Activated CD4-positive, alpha-beta T cell treated with anti-CD3 and anti-CD28 coated beads, Interleukin-2, amount 50 U/mL, for 4 hours (primary cell): ENCODE measurements at places on chromosomes 13 and 19.

GRCh38 chr19:932648-933552 lies 7.1 kb downstream of the ARID3A start:
- no peak for DNase-seq

- no peak for DNase-seq
These were observed 10.6 kb downstream of the TFDP1 start for GRCh38 chr13:113595131-113595530.

DNA sequence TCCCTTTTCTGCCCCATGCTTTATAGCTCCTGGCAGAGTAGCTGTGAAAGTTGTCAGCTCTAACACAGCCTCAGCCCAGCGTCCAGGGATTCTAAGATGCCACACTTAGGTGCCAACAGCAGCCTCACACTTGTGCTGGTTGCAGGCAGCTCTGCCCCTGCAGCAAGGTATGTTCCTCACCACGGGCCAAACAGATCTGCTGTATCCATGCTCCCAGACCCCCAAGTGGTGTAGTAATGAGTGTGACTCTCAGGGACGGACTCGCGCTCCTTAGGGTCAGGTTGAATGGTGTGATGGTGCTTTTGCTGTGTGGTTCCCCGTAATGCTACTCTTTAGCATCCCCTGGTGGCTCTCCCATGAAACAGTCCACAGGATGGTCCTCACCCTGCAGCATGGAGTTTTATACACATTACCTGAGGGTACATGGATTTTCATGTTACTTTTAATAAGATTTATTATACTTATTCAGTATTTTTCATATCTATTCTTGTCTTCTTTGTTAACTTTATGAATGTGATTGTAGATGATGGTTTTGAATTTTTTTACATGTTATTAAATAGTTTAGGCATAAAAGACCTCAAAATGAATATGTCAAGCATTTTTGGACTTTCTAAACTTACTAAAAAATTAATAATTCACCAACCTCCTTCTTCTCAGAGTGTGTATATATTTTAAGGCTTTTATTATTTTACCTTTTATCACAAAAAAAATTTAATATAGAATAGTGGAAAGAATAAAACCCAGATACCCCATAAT lies 232.5 kb downstream of the SLC7A1 start:
- DNase-seq, result peak; percentile 7

DNA sequence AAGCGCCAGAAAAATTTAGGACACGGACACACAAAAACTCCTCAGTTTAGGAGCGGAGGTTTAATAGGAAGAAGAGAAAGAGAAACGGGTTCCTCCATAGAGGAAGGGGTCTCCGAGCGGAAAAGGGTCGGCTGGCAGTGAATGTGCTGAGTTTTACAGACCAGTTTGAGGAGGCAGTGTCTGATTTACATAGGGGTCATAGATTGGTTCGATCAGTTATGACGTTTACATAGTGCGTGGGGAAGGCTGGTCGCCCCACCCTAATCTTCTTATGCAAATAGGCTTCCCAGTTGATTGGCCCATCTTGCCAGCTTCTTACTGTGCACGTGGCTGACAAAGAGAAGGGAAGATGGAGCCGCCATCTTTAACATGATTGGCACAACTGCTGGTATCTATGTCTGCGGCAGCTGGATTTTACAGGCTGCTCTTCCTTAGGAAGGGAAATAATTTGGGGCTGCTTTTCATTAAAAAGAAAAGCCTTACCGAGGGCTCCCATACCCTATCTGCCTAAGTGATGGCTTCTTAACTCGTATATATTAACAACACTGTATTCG lies 1.2 kb upstream of the ZNF225 start:
- no peak for DNase-seq

DNA sequence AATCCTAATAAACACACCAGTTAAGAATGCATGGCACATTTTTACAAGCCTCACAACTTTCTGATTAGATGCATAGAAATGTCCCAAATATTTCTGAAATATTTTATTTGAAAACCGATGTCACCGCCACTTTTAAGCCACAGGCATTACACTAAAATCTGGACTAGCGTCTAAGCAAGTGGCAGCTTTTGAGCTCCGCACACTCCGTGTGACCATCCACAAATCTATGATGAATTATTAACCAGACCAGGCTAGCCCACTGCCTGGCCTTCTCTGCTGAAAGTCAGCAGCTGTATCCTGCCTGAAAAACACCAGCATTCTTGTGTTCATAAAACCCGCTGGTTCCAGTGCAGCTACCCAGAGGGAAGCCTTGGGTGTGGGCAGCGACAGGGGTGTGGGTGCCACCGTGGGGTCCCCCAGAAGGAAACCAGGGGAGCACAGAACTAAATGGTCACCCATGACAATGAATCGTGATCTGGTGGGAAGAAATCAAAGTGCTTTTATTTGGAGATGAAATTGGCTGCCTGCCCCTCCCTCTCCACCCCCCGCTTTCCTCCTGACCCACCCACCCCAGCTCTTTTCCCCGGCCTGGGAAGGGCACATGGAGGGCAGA lies 13.8 kb downstream of the RASA3 start:
- no peak for DNase-seq

DNA sequence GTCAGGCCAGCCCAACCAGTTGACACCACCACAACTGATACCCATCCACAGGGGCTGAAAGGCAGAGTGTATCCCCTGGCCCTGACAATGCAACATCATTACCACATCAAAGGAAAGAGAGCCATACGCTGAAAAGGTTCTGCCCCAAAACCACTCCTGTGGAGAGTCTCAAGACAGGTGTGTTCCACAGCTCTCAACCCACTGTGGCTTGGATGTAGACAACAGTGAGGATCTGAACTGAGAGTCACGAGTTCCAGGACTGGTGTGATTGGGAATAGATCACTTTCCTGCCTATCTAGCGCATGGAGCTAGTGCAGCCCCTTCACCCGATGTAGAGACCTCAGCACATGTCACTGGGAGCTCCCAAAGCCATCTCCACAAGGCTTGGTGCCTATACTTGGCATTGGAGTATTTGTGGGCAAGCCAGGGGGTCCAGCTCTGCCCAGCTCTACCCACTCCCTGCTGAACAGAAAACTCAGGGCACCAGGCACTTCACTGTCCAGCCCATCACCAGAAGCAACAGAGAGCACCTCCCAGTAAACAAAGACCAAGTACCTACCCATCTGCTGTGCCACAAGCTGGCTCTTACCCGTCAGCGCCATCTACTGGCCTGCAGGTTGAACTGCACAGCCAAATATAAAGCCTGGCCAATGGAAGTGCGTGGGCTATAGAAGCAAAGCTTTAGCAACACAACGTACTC lies 579.5 kb downstream of the UQCRFS1 start:
- DNase-seq, result peak; percentile 2

- DNase-seq, result no peak
These were observed 28.0 kb downstream of the GGACT start for GRCh38 chr13:100560498-100561157.

DNA sequence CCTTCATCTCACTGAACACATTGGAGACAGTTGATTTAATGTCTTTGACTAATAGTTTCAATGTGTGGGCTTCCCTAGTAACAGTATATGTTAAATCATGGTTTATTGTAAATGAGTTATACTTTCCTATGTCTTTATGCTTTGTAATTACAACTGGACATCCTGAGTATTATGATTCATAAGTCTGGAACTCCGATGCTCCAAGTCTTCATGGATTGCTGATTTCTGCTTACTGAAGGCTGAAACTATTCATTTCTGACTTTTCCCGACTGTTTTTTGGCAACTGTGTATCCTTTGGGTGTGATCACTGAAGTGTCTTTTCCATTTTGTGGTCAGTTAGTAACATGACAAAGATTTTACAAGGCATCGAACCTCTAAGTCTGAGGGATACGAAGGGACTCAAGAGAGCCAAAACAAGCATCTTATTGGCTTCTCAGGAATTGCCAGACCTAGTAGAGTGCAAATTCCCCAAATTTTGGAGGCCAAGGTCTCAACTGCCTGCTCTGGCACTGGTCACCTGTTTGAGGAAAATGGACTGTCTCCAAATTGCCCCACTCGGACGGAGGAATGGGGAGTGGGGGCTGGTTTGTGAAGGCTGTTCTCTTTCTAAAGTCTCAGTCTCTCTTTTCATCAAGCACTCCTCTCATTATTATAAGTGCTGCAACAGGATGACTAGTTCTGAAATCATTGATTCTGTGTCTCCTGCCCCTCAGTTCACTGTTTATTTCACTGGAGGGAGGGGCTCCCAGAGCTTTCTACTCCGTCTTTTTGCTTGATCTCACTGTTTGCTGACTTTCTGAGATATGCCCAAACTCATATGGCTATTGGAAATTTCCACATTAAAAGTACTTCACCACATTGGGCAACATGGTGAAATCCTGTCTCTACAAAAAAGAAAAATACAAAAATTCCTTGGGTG lies 20.2 kb upstream of the CD70 start:
- DNase-seq, result no peak

- no peak for DNase-seq
These were observed 774 bp upstream of the PPP2R1A start for GRCh38 chr19:52188822-52189734.

GRCh38 chr19:31349160-31349881 lies at the start of gene TSHZ3:
TSS of gene TSHZ3 (minus strand) at chr19:31349436. CDS start at chr19:31349219, 217 bp downstream.
- DNase-seq, result peak; percentile 49

GRCh38 chr19:7342143-7342542 lies 6.6 kb upstream of the ARHGEF18 start:
- no peak for DNase-seq

DNA sequence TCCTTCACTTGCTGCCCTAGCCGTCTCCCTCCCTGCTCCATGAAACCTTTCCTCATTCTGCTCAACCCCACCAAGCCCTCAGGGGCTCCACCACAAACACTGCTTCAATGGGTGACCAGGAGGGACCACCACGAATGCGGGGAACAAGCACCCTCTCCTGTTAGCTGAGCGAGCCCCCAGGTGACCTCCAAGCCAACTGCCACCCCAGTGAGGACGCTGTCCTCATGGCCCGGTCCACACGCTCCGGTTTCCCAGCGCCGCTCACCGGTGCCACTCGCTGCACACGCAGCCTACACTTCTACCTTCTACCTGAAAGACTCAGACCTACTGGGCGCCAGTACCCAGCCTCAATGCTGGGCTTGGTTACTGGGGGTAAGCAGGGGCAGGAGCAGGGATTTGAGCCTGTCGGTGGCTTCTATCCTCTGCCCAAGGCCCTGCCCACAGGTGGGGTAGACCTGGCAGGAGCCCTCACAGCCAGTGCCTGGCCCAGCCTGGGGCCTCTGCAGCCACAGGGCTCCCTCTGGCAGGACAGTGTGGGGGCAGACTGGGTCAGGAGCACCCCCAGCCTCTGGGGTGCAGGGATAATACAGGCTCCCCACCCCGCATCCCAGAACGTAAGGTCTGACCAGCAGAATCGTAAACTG lies 704 bp upstream of the TMEM86B start:
- DNase-seq, result no peak

DNA sequence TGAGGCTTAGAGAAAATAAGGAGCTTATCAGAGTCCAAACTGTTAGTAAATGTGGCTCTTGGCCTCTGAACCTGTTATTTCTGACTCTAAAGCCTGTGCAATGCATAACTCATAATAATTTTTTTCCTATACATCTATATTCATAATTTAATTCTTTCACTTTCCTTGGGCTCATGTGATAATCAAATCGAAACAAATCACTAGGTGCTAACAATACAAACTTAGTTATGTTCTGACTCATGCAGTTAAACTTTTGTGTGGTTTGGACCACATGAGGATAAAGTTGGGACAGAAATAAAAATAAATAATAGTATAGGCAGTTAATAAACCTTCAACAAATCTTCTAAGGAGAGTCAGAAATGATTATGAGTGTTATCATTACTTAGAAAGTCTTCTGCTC lies 1629.0 kb downstream of the OLFM4 start:
- DNase-seq, result no peak

GRCh38 chr13:84651288-84651687 lies 769.0 kb upstream of the SLITRK1 start:
- DNase-seq, result no peak

DNA sequence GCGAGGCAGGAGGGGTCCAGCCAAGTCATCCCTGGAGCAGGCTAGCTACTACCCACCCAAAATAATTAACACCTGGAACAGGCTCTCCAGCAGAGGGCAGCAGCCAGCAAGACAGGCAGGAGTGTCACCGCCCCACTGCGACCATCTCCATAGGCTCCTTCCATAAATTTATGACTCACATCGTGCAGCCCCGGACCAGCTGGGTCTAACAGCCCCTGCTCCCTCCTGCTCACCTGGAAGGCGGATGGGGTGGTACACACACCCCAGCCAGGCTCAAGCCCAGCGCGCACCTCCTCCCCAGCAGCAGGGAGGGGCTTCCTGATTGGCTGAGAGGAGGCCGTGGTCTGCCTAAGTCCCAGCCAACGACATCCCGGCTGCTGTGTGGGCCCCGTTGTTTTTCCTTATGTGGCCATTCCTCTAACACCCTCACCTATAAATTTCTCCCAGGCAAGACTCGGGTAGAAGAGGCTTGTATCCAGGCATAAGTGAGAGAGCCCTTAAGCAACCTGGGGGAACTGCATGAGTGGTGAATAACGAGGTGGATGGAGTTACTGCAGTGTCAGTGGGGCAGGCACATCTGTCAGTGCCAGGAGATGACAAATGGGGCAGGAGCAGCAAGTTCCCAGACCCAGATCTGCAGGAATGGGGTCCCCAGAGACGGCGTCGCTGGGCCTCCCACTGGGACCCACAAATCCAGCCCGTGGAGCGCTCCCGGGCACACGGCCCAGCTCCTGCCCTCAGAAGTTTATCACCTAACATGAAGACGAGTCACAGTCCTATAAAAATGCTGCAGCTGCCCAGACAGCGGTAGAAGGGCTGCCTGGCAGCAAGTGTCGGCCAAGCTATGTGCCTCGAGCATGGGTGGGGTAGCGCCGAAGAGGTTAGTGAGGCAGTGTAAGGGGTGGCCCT lies 43.1 kb downstream of the CEBPG start:
- peak; percentile 64 for DNase-seq

- DNase-seq, result no peak
These were observed 1.1 kb downstream of the TNNI3 start for GRCh38 chr19:55156202-55157063.

DNA sequence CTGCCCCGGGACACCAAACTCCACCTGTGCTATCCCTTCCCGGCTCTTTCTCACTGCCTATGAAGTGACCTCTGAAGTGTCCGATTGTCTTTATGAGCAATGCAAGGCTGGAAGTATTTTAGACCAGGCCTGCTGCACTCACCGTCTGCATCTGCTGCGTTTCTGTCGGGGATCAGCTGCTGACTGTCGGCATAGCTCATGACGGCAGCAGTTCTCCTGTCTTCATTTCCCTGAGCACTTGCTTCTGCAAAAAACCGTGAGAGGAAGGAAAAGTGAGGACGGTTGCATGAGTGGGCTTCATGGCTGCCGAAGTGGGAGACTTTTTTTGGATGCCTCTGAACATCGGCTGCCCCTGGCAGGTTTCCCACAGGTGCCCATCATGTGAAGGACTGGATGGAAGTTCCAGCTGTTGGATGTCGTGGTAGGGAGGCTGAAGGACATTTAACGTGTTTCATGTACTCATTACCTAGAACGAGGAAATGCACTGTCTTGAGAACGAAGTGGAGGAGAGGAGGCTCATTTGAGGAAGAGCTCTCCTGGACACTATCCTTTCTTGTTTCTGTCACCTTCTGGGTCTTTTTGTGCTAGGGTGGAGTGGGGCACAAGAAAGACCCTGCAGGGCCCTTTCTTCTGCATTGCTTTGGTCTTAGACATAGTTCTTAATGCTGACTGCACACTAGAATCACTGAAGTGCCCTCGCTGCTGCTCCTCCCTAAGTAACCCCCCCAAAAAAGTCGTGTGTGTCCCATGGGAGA lies 94.7 kb downstream of the RNASEH2B start:
- DNase-seq, result no peak
